Islet precursor cell (in vitro differentiated cells): ENCODE measurements at places on chromosomes 4 and X.

- no peak for DNase-seq
Observed at GRCh38 chr4:182809417-182810102, 107.6 kb downstream of the DCTD start.

DNA sequence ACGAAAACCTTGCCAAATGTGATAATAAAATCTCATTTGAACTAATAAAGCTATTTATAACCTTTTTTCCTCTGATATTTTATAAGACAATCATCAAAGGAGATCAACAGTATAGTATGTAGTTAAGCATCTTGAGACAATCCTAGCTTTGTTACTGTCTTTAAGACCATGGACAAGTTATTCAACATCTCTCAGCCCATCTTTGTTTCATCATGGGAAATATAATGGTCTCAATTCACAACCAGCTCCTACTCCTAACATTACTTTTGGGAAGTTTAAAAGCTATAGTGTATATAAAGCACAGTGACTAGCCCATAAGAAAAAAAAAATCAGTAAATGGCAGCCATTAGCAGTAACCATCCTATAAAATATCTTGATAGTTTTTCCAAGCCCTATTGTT is 57.6 kb upstream of the APELA start:
- no peak for DNase-seq

DNA sequence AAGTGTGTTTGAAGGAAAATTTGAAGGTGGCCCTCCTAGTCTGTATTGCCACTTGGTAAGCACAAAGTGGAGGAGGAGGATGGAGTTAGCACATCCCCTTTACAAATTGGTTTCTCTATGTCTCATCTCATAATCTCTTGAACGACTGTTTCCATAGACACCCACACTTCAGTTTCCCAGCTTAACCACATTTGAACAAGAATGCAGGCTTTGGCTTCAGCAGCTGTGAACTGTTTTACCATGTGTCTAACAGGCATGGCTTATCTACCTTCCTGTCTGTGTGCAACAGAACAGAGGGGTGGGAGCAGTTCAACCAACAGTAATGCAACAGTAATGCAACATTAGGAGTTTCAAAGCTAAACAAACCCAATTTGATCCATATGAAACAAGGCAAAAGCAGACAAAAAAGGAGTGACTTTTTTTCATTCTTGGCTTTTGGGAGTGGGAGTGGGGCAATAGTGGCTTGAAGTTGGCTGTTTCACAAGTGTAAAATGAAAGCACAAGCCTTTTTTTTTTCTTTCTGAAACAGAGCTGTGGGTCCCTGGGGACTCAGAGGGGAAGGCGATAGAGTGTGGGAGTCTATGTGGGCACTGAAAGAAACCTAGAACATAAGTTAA is 108.0 kb downstream of the ITM2A start:
- DNase-seq: no peak

DNA sequence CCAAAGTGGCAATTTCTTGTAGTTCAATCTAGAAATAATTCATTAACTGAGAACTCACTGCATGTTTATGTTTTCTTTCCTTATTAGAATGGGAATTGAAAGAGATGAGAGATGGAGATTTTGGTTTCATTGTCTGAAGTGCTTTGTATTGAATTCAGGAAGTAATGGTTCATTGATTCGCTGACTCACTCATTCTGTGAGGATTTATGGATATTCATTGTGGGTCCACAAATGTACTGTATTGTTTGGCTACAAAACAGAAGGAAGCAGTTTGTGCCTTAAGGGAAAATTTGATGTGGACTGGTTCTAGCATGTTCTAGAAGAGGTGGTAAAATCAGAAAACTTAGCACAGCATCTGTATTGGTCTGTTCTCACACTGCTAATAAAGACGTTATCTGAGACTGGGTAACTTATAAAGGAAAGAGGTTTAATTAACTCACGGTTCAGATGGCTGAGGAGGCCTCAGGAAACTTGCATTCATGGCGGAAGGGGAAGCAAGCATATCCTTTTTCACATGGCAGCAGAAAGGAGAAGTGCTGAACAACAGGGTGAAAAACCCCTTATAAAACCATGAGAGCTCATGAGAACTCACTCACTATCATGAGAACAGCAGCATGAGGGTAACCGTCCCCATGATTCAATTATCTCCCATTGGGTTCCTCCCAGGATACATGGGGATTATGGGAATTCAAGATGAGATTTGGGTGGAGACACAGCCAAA is 132.3 kb upstream of the VCX3A start:
- no peak for DNase-seq

DNA sequence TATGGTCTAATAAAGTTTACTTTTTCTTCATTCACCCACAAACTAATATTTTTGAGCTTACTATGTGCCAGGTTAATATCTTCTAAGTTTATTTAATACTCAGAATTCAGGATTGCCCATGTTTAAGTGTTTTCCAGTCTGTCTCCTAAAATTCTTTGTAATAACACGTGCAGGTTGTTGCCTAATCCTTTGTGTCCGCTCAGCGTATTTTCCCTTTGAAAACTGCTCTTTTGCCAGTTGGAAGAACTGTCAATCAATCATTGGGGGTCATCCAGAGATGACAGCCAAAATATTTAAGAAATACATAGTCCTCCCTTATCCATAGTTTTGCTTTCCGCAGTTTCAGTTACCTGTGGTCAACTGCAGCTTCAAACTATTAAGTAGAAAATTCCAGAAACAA is 63.4 kb downstream of the LNX1 start:
- DNase-seq: no peak

DNA sequence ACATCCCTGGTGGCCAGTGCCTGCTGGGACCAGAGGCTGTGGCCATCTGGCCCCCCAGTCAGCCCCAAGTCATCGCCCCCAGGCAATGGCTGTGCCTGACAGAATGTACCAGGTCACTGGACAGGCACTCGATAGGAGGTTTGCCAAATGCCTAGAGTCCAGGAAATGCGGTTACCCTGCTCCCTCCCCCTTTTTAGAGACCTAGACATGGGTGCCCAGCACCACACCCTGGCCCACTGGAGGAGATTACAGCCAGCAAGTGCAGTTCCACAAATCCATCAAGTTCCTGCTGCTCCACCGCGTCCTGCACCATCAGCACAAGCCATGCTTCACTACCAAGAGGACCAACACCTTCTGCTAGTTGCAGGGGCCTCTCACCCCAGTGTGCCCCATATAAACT is 16.2 kb upstream of the ZFX start:
- DNase-seq: no peak

GRCh38 chr4:132498215-132498614 is 650.9 kb upstream of the PCDH10 start:
- DNase-seq: no peak

GRCh38 chr4:38181286-38181685 is 221.1 kb downstream of the PTTG2 start:
- no peak for DNase-seq

DNA sequence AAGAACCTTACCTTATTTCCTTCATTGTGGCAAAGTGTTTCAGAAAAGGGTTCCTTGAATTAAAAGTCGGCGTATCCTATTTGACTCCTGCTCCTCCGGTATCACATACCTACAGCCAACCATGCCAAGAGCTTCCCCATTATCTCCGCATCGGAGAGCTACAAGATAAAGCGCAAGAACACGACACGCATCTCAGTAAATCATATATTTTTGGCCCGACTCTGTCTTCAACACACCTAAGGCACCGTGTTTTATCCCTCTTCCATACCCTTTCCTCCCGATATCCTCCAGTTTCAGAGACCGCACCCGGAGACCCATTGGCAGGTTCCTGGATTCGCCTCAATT is 497 bp upstream of the THAP9 start:
- no peak for DNase-seq

DNA sequence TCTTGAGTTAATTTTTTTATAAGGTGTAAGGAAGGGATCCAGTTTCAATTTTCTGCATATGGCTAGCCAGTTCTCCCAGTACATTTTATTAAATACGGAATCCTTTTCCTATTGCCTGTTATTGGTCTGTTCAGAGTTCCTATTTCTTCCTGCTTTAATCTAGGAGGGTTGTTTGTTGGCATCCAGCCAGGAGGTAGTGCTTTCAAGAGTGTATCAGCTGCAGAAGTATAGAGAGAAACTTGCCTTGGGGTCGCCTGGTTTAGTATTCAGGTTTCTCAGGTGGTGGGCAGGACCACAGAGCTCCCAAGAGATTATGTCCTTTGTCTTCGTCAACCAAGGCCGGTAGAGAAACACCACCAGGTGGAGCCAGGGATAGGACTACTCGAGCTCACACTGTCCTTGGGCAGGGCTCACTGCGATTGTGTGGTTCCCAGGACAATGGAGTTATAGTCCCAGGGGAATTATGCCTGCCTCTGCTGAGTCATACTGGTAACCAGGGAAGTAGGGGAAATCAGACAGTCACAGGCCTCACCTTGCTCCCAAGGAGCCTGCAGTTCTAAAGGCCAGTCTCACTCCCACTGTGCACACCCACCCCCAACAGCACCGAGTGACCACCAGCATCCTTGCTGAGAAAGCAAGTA is 168.1 kb downstream of the VSIG4 start:
- DNase-seq: peak; percentile 90

DNA sequence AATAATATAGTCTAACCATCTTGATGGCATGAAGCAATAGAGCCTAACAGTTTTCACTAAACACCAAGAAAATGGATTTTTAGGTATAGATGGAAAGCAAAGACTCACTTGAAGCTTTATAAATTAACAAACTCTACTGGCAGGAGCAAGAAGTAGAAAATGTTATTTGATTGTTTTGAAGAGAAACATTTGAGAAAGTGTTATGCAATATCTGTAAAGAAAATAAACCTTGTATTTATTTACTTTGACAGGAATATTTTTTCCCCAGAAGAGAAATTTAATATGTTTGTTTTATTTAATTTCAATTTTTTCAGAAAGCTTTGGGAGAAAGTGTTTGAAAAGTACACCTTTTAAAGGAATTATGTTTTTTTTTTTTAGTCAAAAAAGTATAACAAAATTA is 139.0 kb downstream of the STIM2 start:
- DNase-seq: no peak

GRCh38 chr4:132383571-132384199 is 765.4 kb upstream of the PCDH10 start:
- no peak for DNase-seq
